ENCODE measurements at places on chromosomes 12 and 14. TPM values are rescaled to one million over a fixed set of nuclear protein-coding genes. Genes with fewer than 3 reads are reported as not detected.

Gene PLEKHG7
- total RNA-seq = not detected

Gene PNN
- 38.0 TPM for total RNA-seq

Gene HSPB8
- total RNA-seq = 21.9 TPM

Gene GOLGA5
- total RNA-seq = 25.3 TPM

Gene OTOGL
- not detected for total RNA-seq

Gene CCDC184
- 2.8 TPM for total RNA-seq

Gene TMTC2
- 0.91 TPM for total RNA-seq

Gene LMNTD1
- total RNA-seq = not detected

Gene ARMH4
- 0.78 TPM for total RNA-seq

Gene CPSF2
- 30.7 TPM for total RNA-seq

Gene SPATA7
- 3.4 TPM for total RNA-seq

Gene MGAT4C
- total RNA-seq = 0.05 TPM

Gene KRT83
- 5.3 TPM for total RNA-seq

Gene ASB2
- 0.24 TPM for total RNA-seq

Gene TMEM263
- 29.4 TPM for total RNA-seq

Gene CFAP54
- total RNA-seq = 1.1 TPM

Gene KLHL33
- total RNA-seq = 0.03 TPM

Gene CD63
- total RNA-seq = 681 TPM

Gene CLEC4C
- not detected for total RNA-seq

Gene AKT1
- total RNA-seq = 106 TPM

Gene FOXN4
- 0.04 TPM for total RNA-seq

Gene ENTPD5
- 5.6 TPM for total RNA-seq

Measured in A549 treated with AZD2906 at 1 μM for 4 hours (cell line).